ENCODE measurements at places on chromosomes 13 and 19.

DNA sequence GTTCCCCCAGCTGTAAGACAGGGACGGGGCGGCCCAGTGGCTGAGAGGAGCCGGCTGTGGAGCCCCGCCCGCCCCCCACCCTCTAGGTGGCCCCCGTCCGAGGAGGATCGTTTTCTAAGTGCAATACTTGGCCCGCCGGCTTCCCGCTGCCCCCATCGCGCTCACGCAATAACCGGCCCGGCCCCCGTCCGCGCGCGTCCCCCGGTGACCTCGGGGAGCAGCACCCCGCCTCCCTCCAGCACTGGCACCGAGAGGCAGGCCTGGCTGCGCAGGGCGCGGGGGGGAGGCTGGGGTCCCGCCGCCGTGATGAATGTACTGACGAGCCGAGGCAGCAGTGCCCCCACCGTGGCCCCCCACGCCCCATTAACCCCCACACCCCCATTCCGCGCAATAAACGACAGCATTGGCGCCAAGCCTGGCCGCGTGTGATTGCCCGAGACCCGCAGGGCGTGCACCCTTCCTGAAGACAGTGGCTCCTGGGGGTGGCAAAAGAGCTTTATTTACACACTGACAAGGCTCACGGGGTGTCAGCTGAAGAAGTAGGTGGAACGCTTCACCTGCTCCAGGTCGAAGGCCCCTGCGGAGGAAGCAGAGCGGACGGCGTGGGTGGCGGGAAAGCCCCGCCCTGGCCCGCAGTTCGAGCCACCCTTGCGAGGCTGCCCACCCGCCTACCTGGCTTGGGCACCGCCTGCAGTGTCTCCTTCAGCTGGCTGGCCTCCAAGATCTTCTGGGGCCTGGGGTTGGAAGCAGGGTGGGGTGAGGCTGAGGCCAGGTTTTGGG lies 16.4 kb downstream of the POLRMT start:
- DNase-seq = no peak

DNA sequence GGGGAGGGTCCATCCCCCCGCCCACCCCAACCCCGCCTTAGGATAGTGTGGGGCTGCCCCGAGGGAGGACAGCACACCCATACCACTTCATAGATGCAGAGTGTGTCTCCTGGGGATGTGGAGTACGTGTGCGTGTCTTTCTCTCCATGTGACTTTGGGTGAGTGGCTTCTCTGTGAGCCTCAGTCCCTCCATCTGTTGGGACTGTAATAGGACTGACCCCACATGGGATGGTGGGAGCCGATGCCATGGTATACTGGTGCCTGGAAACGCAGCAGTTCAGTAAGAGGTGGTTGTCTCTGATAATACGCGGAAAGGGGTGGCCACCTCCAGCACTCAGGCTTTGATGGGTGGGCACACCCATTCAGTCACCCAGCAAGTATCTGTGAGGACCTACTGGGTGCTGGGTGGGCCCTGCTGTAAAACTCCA lies 816 bp upstream of the PRKD2 start:
- DNase-seq = no peak

DNA sequence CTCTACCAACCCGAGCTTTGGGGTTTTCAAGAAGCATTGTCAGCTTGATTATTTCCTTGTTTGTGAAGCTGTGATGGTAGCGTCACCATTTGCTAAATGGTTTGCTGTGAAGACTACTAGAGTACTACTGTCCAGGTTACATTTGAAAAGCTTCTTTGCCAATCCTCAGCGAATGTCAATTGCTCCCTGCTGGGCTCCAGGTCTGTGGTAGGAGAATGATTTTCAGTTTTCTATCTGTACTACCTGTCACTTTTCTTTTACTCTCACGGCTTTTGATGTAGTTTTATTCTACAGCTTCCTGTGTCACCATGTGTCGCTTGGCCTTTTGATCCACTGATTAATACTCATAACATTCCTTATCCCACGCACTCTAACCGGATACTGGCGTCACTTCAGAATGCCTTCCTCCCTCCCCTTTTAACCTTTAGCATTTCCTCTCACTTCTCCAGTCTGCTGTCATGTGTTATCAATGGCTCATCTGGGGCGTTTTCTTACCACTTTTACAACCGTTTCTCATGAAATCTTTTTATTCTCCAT lies 7.5 kb upstream of the GPR183 start:
- no peak for DNase-seq

DNA sequence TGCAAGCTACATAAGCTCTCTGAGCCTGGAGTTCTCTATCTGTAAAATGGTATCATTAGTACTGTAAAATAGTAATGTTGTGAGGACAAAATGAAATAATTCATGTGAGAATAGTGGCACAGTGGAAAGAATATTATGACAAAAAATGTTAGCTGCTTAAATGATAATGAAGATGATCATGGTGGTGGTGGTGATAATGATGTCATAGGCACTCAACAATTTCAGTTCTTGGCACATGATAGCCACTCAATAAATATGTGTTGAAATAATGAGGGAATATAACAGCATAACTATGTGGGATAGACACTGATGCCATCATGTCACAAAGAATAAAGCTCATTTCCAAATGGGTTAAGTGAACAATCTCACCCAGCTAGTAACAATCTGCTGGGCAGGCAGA lies 736.3 kb downstream of the EFNB2 start:
- no peak for DNase-seq

DNA sequence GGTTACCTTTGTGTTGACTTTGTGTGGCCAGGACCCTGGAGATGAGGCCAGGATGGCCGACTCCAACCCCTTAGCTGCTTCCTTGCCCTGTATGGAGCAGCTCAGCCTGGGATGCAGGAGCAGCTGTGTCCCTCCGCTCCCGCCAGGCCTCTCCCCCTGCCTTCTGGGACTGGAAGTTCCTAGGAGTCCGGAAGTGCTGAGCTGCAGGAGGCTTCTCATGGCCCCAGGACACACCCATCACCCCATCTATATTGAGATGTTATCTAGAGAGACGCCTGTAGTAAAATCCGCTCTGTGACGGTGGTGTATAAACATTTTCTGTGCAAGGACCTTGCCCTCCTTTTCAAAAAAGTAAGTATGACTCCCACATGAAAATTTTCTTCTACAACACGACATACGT lies 27.0 kb downstream of the WTIP start:
- no peak for DNase-seq

GRCh38 chr19:32104153-32104849 lies 241.1 kb upstream of the ZNF507 start:
- DNase-seq = no peak

DNA sequence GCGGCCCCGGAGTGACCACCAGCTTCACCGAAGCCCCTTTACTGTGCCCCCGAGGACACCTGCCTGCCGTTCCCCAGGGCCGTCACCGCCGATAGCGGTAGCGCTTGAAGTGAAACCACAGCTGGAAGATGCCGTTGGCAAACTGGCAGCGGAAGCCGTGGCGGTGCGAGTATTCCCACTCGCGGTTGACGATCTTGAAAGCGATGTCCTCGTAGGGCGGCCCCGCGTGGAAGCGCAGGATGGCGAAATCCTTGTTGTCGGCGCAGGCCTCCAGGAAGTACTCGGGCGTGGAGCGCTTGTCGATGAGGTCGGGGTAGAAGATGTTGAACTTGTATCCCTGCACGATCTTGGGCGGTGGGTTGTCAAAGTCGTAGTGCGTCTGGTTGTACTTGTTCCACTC lies 5.2 kb upstream of the TBXA2R start:
- DNase-seq = no peak

DNA sequence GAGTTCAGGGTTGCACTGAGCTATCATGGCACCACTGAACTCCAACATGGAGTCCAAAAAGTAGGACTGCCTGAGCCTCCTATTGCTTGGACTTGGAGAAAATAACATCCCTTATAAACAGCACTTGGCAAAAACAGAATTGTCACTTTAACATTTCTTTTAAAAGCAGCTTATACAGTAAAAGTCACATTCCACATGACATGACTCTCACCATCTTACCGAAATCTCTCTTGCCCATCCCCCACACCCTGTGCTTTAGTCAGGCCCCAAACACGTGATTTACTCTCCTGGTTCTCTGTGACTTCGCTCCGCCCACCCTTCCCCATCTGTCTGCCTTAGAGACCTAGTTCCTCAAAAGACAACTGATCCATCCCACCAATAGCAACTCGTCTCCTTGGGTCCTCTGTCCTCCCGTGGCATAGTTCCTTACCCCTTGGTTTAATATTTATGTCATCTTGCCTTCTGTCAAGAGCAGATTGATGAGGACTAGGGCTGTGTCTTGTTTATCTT lies 4.6 kb downstream of the SAFB start:
- DNase-seq = peak; percentile 51

DNA sequence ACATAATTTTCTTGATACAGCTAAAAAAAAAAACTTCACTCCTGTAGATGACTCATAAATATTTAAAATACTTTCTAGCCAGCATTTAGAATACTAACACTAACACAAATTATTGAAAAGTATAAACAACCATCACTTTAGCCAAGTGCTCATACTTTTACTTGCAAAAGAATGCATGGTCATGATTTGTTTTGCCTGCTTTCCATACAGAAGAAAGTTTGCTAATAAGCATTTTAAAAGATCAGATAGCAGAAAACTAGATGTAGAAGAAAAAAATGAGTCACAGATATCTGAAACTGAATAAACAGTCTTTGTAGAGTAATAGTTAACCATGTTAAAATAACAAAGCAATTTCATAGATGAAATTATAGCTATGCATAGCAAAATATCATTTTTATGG lies 2280.4 kb upstream of the PCDH20 start:
- DNase-seq = no peak

GRCh38 chr13:98917116-98917515 lies 60.7 kb downstream of the DOCK9 start:
- DNase-seq = no peak

- DNase-seq = no peak
These were observed 10.3 kb downstream of the SCEL start for GRCh38 chr13:77545626-77546412.

DNA sequence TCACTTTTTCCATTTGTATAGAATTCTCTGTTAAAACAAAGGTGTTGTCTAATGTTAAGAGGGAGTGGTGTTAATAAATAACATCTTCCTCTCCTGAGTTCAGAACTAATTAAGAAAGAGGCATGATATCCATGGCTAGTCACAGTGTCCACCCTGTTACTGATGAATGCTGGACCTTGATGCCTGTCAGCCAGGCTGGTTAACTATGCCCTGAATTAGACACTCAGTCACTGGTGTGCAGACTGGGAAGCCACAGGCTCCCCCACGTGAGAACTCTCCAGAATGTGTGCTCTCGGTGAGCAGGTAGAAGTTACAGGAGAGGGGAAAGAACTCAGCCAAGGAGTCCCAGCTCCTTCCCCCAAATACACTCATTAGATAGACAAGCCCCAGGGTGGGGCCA lies 56.1 kb upstream of the RNF113B start:
- DNase-seq = no peak

DNA sequence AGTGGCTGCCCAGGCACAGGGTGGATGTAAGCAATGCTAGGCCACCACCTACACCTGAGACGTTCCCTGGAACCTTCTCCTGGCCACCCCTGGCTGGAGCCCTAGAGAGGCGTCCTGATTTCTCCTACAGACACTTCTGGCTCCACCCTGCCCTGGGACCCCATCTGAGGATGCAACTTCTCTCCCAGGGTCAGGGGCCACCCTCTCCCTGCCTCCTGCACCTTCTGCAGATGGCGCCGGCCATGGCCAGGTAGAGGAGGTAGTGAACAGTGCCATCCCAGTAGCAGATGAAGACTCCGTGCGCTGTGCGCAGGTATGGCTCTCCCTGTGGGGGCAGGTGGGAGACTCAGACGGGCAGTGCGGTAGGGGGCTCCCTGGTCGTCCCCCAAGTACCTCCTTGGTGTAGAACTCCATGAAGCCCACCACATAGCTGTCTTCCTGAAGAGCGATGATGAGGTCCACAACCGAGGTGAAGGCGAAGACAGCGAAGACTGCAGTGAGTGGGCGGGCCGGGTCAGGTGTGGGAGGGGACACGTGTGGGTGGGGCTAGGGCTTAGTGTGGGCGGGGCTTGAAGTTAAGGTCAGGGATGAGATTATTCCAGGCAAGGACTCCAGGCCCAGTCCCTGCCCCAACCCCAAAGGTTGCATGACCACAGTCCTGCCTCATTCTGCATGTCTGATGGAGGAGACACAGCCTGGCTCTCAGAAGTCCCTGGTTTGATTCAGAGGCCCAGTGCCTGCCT lies 3.0 kb downstream of the TM6SF2 start:
- no peak for DNase-seq
